HS-27A (cell line): ENCODE measurements at places on chromosomes 7 and 10.
A peak's percentile ranks its signal among the peaks of the same experiment; 100 is the strongest.

- no peak for DNase-seq
These were observed 22.7 kb upstream of the ADCYAP1R1 start for GRCh38 chr7:31029251-31030042.

DNA sequence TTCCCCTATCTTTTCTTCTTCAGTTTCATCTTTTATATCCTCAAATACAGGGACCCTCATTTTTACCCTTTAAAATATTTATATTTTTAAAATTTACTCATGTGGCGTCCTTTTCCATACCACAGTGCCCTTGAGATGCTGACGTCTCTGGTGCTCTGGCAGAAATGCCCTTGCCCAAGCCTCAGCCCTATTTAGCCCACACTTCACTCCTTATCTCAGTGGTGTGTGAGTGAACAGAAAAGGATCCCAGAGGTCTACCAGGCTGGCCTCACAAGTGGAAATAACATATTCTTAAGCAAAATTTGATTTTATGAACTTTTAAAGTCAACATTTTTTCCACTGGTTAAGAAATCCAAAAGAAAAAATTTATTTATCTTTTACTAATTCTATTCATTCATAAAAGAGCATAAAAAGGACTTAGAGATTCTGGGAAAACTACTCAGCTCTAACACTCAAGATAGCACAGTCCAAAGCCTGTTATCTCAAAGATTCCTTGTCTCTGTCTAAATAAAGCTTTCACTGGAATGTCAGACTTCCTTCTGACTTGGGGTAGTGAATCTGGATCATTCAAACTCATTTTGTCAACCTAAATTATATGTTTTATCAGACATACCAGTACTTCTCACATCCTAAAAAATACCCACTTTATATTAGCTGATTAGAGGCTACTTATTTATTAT is at the start of gene NEBL:
NEBL (minus strand) TSS at position 166 of the 680 bp plus-strand sequence; CDS start at position 60, 106 bp downstream.
- DNase-seq = no peak

DNA sequence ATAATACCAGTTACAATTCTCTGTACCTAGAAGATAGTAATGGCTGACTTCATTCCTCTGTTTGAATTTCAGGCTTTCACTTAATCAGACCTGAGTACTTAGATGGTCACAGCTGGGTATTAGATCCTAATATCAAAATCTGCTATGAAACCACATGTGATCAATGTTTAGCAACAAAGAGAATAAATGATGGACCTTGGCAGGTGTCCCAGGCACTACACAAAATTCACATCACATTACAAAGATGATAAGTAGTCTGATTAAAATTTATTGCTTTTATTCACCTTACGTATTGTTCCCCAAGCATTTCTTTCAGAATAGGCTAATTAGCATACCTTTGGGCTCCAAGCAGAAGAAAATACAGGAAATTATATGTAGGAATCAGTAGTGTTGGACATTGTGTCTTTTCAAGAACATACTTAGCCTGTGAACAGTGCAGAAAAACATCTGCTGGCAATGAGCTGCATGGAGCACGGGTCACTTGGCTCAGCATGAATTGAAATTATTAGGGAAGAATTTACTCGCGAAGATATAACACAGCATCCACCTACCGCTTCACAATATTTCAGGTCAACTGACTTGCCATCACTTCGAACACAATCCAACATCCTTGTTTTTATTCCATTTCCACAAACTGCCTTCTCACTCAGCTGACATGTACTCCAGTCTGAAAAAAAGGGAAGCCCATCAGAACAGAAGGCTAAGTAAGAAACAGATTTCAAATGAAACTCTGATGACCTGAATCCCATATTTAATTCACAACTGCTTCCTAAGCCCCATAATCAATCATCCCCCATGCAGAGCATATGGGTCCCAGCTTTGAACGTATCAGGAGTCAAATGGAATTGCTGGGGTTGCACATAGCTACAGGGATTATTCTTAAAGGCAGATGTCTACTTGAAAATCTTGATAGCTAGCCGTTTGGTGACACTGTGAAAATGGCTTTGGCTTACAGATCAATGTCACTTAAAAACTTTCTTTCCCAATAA is 421.0 kb downstream of the THSD7A start:
- no peak for DNase-seq

- no peak for DNase-seq
These were observed 1.3 kb upstream of the DAGLB start for GRCh38 chr7:6448943-6449543.

DNA sequence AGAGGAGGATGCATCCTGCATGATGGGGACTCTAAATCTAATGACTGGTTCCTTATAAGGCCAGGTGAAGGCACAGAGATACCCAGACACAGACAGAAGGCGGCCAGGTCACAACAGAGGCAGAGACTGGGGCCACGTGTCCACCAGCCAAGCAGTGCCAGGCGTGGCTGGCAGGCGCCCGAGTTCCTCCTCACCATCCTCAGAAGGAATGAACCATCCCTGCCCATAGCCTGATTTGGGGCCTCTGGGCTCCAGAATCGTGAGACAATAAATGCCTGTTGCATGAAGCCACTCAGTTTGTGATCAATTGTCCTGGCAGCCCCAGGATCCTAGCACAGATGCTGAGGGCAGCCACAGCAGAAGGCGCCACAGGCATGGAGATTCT is 69.0 kb upstream of the TNRC18 start:
- DNase-seq = no peak

DNA sequence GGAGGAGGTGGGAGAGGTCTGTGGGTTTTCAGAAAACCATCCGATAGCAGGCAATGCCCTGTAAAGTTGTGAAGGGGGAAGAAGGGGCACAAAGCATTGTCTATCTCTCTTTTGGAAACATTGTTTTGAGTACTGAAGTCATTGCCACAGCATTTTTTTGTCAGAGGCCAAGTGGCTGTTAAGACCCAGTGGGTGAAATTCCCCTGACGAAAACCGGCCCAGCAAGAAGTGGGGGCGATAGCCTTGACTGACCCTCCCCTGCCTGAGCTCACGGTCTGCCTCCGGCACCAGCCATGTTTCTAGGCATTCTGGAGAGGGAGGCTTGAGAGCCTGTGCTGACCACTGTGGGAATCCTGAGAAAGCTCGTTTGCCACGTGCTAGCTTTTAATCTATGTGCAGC is 144.7 kb downstream of the RPS24 start:
- DNase-seq = no peak

- DNase-seq = no peak
These were observed 95.1 kb downstream of the BMPR1A start for GRCh38 chr10:86851328-86852207.

GRCh38 chr7:29146888-29147609 is 712 bp upstream of the CPVL start:
- DNase-seq = no peak

GRCh38 chr7:154373956-154374355 is 321.8 kb downstream of the DPP6 start:
- DNase-seq = no peak

DNA sequence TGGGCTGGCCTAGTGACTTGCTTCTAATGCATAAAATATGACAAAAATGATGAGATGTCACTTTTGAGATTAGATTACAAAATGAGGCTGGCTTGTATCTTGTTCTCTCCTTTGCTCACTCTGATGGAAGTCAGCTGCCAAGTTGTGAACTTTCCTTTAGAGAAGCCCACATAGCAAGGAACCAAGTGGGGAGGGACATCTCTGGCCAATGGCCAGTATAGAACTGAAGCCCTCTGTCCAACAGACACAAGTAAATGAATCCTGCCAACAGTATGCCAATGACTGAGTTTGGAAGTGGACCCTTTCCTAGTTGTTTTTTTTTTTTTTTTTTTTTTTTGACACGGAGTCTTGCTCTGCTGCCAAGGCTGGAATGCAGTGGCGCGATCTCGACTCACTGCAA is 3.3 kb downstream of the ZC3HC1 start:
- no peak for DNase-seq

- DNase-seq = no peak
These were observed 127.0 kb downstream of the TCERG1L start for GRCh38 chr10:131184503-131184902.

GRCh38 chr10:22554461-22555182 is 159.8 kb downstream of the PIP4K2A start:
- no peak for DNase-seq

DNA sequence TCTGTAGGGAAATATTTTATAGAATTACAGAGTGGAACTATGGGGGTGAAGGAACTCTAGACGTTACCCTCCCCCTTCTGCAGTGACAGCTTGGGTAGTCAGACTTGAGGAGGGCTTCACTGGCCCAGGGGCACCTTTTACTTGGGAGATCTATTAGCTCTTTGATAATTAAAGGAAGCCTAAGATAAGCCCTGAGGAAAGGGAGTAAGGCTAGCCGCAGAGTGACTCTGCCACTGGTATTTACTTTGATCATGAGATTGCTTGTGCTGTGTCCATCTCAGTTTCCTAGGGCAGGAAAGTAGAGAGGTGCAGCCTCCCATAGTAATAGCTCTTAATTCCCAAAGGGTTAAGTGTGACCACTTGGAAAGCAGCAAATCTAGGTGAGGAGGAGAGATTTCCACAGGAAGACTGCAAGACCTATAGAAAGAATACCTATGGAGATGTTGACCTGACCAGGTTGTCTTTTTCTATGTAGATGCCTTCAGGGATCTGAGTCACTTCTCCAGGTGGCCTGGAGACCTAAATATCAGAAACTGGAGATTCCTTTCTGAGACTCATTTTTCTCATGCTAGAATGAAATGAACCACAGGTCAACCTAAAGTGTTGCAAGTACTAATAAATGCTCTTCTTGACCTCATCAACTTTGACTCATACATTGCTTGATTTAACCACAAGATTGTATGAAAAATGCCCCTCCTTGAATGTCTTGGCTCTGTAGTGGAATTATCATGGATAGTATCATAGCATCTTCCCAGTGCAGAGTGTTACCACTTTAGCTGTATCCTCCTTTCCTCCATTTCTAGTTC is 447.3 kb upstream of the GHITM start:
- no peak for DNase-seq

GRCh38 chr10:51422311-51423120 is 276.9 kb downstream of the CSTF2T start:
- DNase-seq = peak; percentile 15

GRCh38 chr7:106371629-106372028 is 86.8 kb upstream of the NAMPT start:
- no peak for DNase-seq

- DNase-seq = no peak
These were observed 252.4 kb upstream of the GHITM start for GRCh38 chr10:83886871-83887270.

DNA sequence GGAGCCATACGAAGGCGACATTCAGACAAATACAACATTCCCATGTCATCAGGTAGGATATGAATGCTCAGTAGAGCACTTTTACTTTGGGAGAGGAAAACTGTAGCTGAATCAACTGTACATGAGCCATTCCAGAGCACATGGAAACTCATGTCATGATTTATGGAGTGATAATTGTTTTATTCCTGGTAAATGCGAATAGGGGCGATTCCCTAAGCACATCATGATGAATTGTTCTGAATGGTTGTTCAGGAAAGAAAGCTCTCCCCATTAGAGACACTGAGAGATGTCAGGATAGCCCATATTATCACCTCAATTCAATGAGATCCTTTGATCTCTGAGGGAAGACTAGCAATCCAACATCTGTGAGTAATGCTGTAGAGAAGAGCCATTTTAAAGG is 243.6 kb downstream of the FOXP2 start:
- DNase-seq = no peak

- DNase-seq = no peak
These were observed 146.3 kb downstream of the DIP2C start for GRCh38 chr10:543131-543530.

- DNase-seq = no peak
These were observed 41.2 kb downstream of the TACR2 start for GRCh38 chr10:69375307-69376151.

GRCh38 chr10:131667047-131667446 is 233.8 kb upstream of the PPP2R2D start:
- DNase-seq = no peak

GRCh38 chr10:51214207-51215196 is 140.2 kb downstream of the PRKG1 start:
- DNase-seq = no peak

GRCh38 chr10:79320820-79321493 is 26.3 kb upstream of the PPIF start:
- no peak for DNase-seq

DNA sequence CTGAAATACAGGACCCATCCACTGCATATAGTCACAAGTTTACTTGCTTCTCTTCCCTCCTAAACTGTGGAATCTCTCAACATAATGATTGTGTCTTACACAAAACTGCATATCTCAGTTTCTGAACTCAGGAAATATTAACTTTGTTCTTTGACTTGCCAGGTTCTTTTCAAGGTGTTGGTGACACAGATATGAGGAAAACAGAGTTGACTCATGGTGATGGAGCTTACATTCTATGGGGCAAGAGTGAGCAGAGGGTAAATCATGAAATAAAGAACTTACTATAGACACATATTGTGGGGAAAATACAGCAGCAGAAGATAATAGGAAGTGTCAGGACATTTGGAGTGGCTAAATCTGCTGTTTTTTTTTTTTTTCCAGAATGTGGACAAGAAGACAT is 72.5 kb upstream of the IGFBP3 start:
- no peak for DNase-seq

- DNase-seq = no peak
These were observed 5.3 kb downstream of the CTBP2 start for GRCh38 chr10:125155101-125155500.

GRCh38 chr10:18463673-18464211 is 187.6 kb downstream of the NSUN6 start:
- no peak for DNase-seq

DNA sequence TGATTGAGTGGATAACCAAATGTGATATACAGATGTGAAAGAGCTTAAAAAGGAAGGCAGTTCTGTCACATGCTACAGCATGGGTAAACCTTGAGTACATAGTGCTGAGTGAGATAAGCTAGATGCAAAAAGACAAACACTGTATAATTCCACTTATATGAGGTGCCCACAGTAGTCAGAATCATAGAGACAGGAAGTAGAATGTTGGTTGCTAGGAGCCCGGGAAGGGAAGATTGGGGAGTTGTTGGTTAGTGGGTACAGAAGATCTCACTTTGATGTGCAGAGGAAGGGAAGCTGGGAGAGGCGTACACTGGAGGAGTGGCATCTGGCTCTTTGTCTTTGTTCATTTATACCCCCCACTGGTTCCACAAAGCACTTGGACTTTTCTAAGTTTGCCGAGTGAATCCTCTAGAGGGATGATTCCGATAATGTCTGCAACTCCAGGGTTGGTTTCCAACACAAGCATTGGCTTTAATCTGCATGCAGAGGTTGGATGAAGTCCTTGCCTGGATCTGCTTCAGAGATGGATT is 39.5 kb downstream of the TSPAN14 start:
- DNase-seq = no peak

DNA sequence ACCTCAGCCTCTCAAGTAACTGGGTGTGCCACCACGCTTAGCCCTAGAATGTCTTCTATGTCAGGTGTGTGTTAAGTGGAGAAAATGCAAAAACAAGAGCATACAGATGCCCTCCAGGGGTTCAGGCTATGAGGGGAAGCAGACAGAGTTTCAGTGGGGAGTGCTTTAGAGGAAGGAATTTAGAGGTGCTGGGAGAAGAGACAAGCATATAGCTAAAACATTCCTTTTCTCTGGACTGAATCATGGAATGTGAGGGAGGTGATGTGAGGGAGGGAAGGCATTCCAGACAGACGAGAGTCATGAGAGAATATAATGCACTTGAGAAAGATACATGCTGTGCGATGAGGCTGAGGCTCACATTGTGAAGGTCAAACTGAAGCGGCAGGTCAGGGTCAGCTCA is 6.6 kb upstream of the ZNF786 start:
- DNase-seq = no peak

GRCh38 chr7:41098846-41099245 is 604.0 kb downstream of the INHBA start:
- no peak for DNase-seq

- no peak for DNase-seq
These were observed 239.0 kb downstream of the PRKG1 start for GRCh38 chr10:51313251-51313650.
